ENCODE measurements at places on chromosomes 2 and 18.

DNA sequence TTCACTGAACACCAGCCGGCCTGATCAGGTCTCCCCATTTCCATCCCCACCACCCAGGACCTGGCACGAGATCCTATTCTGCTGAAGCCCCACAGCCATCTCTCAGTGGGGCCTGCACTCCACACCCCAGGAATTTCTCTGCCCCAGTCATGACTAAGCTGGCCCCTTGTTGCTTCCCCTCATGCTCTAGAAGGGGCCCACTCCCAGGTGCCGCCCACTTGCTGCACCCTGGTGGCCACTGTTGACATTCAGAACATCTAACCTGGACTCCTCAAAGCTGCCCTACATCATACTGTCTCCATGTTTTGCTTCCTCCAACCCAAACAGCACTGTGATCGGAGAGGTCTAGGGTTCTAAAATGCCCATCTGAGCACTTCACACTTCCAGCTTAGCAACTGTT, 90.7 kb upstream of the KLHL29 start:
- no peak for DNase-seq

DNA sequence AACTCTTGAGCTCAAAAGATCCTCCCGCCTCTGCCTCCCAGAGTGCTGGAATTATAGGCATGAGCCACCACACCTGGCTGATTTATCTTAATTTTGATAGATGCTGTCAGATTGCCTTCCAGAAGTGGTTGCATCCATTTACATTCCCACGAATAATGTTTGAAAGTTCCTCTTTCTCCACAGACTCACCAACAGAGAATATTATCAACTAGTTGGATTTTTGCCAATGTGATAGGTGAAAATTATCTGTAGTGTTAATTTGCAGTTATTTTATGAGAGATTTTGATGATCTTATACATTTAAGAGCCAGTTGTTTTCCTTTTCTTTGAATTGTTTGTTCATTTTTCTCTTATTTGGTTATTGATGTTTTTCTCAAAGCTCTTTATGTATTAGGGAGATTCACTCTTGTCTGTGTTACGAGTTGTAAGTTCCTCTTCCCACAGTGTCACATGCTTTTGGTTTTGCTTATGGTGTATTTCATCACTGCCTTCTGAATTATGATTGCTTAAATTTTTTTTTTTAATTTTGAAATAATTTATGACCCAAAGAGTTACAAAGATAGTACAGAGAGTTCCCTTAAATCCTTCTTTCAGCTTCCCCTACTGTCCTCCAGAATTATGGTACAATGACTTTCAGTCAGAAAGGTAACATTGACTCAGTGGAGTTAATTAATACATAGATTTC, 20.7 kb upstream of the NT5DC4 start:
- DNase-seq, result no peak

DNA sequence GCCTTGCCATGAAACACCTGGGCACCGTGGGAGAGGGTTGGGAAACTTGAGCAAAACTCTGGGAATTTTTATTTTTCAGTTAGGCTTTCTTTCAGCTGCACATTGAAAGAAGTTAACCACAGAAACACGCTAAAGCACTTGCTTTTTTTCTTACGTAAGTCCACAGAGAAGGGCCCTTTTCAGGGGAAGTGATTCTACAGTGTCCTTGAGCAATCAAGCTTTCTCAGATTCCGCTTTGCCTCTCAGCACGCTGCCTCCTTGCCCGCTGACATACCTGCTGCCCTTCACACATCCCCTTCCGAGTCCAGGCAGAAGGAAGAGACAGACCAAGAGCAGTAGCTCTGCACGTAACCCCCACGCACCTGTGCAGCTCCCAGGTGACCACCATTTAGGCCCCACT, 135.5 kb upstream of the MYT1L start:
- DNase-seq, result no peak

- DNase-seq, result no peak
These were observed 68.3 kb downstream of the ACKR3 start for GRCh38 chr2:236637686-236638569.

- no peak for DNase-seq
These were observed 17.5 kb downstream of the VRK2 start for GRCh38 chr2:58064086-58064485.

- no peak for DNase-seq
These were observed 68.0 kb downstream of the FECH start for GRCh38 chr18:57518533-57518932.

DNA sequence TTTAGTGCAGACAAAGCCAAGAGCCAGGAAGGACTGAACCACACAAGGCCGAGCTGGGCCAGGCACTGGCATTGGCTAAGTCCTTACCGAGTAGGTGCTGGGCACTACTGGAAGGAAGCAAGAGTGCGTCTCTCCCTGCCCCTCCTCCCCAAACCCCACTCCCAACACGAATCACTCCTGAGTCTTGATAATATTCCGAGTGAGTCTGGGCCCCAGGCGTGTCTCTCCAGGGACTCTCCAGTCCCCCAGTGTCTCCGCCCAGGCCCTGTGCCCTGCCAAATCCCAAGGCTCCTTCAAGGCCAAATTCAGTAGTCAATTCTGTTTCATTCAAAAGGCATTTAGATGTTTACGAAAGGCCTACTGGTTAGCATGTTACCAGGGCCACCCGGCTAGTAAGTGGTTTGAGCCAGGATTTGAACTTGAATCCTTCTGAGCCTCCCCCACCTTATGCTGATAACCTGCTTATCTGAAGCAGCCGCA, 82.8 kb downstream of the GLI2 start:
- DNase-seq, result no peak

DNA sequence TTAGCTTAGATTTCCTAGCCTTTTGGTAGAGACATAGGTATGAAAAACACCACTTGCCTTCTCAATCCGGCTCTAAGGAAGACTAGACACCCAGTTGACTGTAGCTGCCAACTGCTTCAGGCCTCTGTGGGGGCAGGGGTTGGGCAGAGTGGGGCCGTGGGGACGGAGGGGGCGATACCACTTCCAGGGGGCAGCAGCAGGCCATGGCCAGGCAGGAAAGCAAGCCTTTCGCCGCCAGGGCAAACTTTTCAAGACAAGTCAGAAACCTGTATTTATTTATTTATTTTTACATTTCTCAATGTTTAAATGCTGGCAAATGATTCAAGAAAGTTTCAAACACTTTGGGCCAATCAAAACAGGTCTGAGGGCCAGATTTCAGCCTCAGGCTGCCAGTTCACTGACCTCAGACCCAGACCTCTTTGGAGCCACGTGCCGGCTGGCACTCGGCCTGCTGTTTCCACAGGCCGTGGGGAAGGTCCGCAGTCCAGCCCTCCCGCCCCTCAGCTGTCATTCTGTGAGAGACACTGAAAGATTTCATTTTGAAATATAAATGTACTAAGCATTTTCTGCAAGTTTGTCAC, 63.8 kb downstream of the MEX3C start:
- DNase-seq, result no peak

DNA sequence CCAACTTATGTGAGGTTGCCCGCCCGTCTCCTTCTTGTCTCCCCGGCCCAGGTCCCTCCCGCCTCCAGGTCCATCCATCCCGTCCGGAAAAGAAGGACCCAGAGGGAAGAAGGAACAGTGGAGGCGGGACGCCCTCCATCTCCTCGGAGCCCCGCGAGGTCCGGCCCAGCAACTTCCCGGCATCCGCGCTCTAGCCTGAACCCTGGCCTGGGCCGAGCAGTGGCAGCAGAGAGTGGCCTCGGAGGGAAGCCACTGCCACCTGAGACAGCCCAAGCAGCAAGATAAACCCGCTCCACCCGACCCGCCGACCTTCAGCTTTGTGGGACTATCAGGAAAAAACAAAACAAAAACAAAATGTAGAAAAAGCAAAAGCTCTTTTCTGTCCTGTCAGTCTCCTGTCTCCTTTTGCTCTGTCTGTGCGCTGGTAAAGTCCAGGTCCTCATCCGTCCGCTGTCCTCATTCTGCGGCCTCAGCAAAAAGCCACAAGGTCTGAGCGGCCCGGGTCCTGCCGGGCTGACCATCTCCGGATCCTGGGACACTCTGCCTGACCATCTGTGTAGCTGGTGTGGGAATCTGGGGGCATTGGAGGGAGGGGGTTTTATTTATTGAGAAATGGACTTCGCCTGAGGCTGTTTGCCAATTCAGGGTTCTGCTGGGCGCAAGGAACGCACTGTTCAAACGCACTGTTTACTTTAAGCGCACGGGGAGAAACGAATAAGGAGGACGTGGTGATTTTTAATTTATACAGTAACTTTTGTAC, 3.1 kb downstream of the DLX1 start:
- no peak for DNase-seq

Measured in stimulated activated CD8-positive, alpha-beta memory T cell treated with anti-CD3 and anti-CD28 coated beads, Interleukin-7, amount 100 ng/mL, for 48 hours (primary cell).